Activated naive CD4-positive, alpha-beta T cell treated with anti-CD3 and anti-CD28 coated beads, Interleukin-2, amount 50 U/mL, for 16 hours (primary cell): ENCODE measurements at places on chromosomes 7 and 10.

GRCh38 chr7:79180533-79180932 is 272.9 kb downstream of the MAGI2 start:
- no peak for DNase-seq

GRCh38 chr10:90204956-90205314 is 503.5 kb downstream of the KIF20B start:
- no peak for DNase-seq

DNA sequence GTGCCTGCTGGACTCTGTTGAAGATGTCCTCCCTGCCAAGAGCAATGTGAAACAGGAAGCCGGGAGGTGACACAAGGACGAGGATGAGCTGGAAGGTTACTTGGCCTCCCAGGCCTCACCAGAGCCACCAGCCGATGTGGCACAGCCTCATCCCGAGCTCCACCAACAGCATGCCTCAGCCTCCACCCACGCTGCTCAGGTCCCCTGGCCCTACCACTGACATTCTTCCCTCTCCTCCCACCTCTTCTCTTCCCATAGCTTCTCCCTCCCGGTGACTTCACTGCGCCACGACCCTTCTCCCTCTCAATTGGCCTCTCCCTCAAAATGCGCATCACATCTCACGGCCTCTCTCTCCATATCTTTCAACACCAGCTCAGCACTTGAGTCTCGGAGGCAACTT is 249.9 kb downstream of the SKAP2 start:
- DNase-seq = no peak

GRCh38 chr10:60989400-60989876 is 45.5 kb upstream of the RHOBTB1 start:
- DNase-seq = no peak

DNA sequence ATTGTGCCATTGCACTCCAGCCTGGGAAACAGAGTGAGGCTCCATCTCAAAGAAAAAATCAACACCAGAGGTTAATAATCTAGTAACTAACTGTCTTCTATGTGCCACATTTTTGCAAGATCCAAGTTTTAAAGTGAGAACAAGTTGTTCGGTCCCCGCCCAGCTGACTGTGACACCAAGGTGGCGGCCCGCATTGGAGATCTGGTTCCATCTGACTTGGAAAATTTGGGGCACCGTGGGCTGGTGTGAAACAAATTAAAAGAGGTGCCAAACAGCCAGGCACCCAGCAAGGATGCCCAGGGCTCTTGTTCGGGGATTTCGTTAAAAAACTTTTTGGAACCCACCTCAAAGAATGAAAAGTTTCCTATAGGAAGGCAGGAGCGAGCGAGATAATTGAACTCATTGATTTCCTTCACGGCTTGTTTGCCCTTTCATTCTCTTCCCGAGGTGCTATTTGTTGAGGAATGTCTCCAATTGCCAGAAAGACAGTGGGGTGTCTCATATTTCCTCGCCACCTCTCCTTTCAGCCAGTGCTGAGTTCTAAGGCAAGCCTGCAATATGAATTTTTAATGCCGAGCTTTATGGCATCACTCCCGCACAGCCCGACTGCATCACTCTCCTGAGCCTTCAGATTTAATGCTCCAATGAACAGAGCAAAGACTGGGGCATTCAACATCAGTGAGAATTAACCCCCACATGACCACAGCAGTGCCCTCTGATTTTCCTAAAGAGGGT is 156.9 kb upstream of the SH2B2 start:
- DNase-seq = no peak

DNA sequence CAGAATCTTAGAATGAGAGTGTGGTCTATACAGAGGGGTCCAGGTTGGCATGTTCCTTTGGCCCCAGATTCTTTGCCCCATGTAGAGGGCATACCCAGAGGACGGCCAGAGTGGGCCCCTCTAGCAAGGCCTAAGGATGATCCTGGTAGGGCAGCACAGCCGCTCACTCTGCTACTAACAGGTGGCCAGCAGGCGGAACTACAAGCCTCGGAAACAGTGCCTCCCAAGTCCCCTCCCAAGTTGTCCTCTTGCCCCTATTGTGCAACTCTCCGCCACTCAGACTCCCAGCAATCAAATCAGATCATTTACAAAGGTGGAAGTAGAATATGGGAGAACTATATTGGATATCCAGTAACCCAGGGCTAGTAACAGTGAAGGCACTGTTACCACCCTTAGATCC is 107.4 kb downstream of the STRA8 start:
- no peak for DNase-seq

DNA sequence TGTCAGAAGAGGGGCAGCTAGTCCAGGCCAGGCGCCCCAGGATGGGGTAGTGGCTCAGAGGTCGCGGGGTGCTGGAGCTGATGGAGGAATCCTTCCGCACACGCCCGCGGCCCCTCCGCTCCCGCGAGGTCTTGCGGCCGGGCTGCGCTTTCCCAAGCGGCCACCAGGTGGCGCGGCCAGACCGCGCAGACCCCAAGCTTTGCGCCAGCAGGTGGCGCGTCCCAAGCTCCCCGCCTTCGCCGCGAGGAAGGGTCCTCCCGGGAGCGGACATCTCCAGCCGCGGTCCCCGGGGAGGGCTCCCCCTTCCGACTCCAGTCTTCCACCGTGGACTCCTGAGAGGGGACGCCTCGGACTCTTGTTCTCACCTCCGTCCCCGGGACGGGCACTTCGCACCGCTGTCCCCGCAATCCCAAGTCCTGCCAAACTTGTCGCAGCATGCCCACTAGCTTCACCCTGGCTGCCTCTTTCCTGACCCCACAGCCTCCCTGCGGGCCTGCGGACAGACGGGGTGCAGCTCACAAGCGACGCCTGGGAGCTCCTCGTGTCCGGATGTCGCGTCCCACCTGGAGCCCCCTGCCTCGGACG is 19.4 kb downstream of the KCNK18 start:
- DNase-seq = peak; percentile 73

GRCh38 chr7:78529392-78529791 is 730.8 kb downstream of the PHTF2 start:
- DNase-seq = no peak

DNA sequence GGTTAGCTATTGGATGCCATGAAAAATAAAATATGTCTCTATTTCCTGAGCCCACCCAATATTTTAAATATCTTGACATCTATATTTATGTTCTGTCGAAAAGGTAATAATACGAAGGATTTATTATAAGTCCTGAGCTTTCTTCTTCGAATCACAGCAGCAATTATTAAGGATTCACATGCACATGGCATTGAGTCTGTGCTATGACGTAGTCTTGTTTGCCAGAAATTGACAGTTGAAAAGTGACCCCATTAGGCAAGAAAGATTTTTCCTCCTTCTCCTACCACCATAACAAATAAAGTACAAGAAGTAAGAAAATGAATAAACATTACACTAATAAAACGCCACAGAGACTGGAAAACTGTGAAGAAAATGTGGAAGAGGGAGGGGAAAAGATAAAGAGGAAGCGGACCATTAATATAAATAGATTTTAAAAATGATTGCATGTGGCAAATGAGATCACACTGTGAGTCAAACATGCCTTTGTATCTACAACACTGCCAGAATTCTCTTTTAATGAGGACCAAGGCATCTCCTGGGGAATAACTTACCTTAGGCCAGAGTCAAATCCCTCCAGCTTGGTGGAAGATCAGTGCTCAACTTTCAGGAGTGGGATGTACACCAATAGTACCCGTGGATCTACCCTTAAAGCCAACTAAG is 21.6 kb downstream of the FZD1 start:
- no peak for DNase-seq

GRCh38 chr7:90916319-90916718 is 320.2 kb downstream of the CDK14 start:
- no peak for DNase-seq

GRCh38 chr10:19892270-19892669 is 76.0 kb downstream of the PLXDC2 start:
- DNase-seq = no peak

- DNase-seq = peak; percentile 35
Measured at GRCh38 chr7:4774658-4775249, 669 bp upstream of the AP5Z1 start.

GRCh38 chr7:46524350-46524749 is 603.3 kb upstream of the IGFBP3 start:
- no peak for DNase-seq
